ENCODE measurements at places on chromosomes 5 and 9.

DNA sequence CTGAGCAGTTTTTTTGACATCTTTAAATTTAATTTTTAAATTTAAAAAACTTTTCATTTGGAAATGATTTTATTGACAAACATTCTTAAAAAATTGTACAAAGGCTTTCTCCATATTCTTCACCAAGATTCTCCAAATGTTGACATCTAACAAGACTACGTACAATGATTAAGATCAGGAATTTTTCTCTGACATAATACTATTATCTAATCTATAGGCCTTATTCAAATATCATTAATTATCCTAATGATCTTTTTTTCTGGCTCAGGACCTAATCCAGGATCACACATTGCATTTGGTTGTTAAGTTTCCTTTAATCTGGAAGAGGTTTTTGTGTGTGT, 106.1 kb upstream of the OSMR start:
- no peak for DNase-seq

GRCh38 chr5:40578501-40579451, 100.9 kb upstream of the PTGER4 start:
- DNase-seq = no peak

GRCh38 chr5:39080597-39081204, 6.5 kb upstream of the RICTOR start:
- peak; percentile 39 for DNase-seq

- DNase-seq = no peak
Measured at GRCh38 chr5:165134155-165134554, 1628.7 kb downstream of the MAT2B start.

DNA sequence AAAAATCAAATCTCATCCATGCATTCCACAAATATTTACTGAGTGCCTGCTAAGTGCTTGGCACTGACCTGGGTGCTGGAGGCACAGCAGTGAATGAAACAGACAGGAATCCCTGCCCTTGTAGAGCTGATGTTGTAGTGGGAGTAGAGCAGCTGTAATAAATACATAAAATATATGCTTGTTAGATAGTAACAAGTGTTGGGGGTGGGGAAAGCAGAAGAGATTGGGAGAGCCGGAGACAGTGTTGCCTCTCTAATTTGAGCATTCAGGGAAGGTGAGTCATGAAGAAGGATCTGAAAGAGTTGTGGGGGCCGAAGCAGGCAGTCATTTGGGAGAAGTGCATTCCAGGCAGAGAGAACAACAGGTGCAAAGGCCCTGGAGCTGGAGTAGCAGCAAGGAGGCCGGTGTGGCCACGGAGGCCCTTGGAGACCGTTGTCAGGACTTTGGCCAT, 97.9 kb downstream of the ZNF618 start:
- no peak for DNase-seq

GRCh38 chr5:54669845-54670244, 152.3 kb downstream of the SNX18 start:
- no peak for DNase-seq

DNA sequence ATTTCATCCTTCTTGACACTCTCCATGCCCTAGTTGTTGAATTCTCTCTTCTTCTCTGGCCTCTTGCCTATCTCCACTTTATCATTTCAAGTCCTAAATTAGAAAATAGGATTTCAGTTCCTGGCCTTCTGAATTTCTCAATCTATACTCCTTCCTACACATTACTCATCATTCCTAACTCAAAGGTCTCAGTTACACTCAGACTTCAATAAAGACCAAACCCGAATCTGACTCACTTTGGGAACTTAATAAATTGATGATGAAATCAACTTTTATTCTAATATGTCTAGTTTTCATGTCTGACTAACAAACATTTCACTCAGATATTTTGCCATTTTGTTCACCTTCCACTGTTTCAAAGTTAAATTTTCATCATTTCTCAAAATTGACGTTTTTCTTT, 113.6 kb upstream of the TSLP start:
- DNase-seq = no peak

GRCh38 chr9:38343037-38343436, 49.5 kb upstream of the ALDH1B1 start:
- no peak for DNase-seq

DNA sequence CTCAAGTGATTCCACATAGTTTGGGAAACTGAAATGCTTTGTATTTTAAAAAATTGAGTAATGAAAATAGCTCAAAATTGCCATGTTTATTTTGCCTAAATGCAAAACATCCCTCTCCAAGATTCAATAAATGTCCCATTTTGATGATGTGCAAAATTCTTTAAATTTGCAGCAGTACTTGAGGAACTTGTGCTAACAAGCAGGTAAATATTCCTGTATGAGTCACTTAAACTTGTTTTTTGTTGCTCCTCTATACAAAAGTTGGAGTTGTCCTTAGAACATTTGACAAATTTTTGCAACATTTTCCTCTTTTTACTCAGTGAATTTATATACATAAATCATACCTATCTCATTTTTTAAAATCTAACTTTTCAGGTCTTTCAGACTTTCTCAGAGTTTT, 280.2 kb downstream of the CDH12 start:
- DNase-seq = no peak

DNA sequence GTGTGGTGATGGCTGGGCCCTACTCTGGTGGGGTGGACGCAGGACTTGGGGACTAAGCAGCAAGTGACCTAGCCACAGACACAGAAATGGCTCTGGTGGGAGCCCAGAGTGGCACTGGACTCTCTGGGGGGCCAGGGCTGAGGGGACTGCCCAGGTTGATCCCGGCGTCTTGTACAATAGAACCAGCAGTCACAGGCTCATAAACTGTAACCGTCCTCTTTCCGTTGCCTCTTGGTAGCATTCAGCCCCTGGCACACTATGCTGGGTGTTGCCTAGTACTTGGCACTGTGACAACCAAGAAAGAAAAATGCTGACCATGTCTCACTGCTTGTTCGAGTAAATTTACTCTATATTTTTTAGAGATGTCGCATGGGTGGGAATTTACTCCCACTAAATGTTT, 80.5 kb downstream of the DAB2IP start:
- DNase-seq = no peak

DNA sequence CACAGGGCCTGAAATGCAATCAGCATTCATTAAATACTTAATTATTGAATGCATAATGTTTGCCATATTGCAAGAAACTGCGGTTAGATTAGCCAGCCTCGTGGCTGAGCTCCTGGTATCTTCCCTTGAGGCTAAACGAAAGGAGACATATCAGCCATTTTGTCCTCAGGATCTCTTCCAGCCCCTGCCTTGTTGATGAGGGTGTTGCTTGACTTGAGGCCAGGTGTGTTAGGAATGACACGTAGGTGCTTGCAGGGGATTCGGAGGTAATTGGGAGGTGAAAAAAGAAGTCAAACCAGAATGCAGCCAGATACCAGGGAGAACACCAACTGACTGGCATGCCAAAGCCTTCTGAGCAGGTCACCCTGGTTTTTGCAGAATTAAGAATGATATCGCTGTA, 12.5 kb downstream of the SH3RF2 start:
- no peak for DNase-seq

- DNase-seq = no peak
Measured at GRCh38 chr5:74296685-74297408, 343.7 kb downstream of the ENC1 start.

GRCh38 chr5:144427866-144428265, 257.2 kb downstream of the KCTD16 start:
- DNase-seq = no peak
